ENCODE measurements at places on chromosomes 7 and 10. TPM values are rescaled to one million over a fixed set of nuclear protein-coding genes. Genes with fewer than 3 reads are reported as not detected.

Gene CCDC172
- total RNA-seq: not detected

Gene TAS2R4
- 0.65 TPM for total RNA-seq

Gene MET
- 45.2 TPM for total RNA-seq

Gene OR13A1
- not detected for total RNA-seq

Gene VPS41
- 26.9 TPM for total RNA-seq

Gene XRCC2
- 0.15 TPM for total RNA-seq

DNA sequence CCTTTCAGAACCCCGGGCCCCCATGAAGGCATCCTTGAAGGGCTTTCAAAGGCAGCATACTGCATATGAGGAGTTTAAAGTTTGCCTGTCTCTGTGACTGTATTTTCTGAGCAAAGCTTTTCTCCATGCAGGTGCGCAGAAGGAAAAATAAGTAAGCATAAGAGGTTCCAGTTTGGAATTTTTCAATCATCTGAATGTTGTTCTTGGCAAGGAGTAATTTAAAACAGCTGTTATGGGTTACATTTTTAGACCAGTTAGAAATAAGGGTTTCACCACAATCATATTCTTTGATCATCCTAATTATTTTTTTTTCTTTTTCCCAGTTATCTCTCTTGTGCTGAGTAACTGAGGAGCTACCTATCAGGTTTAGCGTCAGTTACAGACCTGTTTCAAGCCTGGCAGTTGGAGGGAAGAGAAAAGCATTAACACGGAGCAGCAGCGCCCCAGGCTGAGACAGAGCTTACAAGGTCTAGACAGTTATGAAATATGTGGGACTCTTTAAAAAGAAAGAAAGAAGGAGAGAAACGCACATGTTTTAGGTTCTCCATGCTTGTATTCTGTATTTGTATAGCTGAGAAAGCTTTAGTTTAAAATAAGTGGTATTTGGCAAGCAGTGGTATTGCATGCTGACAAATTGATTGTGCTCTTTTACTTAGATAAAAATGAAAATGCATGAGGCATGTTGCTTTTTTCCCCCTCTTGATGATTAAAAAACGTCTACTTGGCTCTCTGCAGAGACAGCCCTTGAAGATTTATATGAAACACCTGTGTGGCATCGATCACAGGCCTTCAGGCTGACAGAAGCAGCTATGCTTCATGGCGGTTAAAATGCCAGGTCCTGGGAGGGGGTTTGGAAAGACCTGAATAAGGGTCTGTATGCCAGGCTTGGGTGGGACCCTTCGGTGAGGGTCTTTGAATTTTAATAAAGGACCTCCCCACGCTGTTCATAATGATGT is 157.6 kb downstream of the GRK5 start:
- no peak for DNase-seq

GRCh38 chr10:97079448-97079847 is 106.3 kb downstream of the SLIT1 start:
- DNase-seq: no peak

DNA sequence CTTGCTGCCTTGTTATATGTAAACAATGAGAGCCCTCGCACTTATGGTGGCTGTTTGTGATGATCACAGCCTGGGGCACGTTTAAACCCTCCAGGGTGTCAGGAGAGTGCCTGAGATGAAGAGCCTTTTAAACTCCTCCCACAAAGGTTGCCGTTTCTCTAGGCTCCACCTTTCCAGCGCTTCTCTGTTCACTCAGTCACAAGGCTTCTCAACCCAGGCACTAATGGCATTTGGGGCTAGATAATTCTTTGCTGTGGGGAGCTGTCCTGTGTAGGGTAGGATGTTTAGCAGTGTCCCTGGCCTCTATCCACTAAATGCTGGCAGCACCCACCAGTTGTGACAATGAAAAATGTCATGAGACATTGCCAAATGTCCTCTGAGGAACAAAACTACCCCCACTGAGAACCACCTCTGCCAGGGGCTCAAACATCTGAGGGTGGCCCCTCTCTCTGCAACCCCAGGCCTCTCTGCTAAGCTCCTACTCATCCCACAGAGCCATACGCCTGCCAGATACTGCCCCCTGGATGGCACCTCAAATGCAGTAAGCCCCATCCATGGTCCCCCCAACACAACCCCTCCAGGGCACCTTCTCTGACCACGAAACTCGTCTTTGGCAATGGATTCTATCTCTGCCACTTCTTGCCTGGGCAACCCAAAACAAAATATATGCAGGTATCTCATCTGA is 144.3 kb upstream of the ZMIZ1 start:
- DNase-seq: no peak

DNA sequence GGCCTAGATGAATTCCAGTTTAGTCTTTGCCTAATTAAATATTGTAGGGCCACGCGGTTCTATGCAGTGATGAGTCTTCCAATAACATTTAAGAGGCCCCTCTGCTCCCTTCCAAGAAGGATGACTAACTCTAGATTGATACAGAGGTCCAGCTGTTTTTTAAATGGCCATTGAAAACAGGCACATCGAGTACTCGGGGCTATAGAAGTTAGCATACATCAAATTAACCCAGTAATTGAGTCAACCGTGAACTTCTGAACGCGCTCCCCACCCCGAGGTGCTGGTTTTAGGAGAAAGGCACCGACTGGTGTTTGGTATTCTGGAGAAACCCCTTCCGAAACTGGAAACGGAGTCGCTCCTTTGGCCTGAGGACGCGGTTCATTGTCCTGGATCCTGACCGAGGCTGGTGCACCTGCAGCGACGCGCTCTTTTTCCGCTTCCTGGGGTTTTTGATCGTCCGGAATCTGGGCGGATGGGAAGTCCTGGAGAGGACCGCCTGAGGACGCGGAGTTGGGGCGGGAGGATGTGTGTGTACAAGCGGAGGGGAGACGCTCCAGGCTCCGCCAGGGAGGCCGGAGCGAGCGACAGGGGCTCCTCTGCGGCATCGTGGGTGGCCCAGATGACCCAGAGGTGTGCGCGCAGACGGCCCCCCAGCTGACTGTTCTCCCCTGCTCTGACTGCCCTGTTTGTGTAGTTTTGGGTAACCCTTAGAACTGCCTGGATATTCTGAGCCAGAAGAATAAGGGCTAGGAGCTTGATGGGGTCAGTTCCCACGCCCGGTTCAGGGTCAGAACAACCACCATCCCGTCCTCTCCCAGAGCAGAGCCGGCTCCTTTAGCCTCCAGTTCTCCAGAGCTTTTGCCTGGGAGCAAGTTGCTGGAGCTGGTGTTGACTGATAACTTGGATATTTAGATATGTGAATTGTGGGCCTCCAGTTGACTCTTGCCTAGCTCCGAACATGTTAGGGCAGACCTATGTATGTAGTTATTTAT is 711 bp downstream of the FAM221A start:
- DNase-seq: peak; percentile 72

DNA sequence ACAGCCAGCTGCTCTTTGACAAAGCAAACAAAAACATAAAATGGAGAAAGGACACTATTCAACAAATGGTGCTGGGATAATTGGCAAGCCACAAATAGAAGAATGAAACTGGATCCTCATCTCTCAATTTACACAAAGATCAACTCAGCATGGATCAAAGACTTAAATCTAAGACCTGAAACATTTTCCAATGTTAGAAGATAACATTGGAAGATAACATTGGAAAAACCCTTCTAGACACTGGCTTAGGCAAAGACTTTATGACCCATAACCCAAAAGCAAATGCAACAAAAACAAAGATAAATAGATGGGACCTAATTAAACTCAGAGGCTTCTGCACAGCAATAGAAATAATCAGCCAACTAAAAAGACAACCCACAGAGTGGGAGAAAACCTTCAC is 425.7 kb upstream of the SEMA3D start:
- no peak for DNase-seq

- DNase-seq: no peak
Observed at GRCh38 chr10:97891497-97892167, 42.0 kb downstream of the GOLGA7B start.

DNA sequence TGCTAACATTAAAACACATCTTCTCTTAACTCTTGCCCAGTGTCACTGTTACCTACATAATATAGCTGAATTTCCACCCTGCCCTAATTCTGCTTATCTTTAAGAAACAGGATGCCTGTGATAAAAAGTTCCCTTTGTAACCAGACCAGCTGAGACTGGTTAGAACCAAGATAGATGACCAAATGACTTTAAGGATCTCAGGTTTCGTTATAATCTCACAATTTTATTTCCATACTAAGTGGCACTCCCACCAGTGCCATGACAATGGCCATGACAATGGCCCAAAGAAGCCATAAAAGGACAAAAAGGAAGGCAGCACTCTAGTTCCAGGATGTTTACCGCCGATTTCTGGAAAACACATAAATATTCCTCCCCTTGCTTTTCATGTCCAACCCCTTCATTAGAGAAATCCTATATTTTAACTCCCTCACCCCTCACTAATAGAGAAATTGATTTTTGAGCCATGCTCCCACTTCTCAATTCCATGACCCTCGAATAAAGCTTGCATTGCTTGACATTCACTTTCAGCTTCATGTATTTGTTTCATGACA is 126.1 kb downstream of the ELAPOR2 start:
- no peak for DNase-seq

DNA sequence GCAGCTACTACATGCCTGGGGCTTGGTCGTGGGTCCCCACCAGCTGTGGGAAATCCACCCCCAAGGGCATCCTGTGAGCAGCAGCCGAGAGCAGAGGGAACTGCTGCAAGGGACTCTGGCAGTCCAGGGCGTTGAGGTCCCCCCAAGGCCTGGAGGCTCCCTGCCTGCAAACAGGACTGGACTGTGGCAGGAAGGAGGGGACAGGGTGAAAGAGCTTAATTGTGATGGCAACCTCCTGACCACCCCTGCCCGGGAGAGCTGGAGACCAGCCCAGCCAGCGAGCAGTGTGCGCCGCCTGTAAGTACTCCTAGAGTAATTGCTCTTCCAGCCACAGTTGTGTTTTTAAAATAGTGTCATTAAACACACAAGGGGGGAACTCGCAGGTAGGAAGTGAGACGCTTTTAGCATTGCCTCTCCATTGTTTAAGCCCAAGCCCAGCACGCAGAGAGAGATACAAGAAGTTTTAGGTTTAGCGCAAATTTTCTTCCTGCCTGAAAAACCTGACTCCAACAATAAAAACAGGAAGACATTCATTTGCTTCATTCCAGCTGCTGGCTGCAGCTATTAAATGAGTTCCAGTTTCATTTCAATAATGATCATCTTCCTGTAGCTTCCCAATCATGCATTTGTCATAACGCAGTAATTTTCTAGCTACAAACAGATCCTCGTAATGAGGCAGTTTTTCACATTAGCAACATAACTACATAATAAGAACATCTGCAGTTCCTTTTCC is 111.1 kb downstream of the EBF3 start:
- no peak for DNase-seq
